Bronchial epithelial cell (primary cell): ENCODE measurements at places on chromosomes 16 and 17.

DNA sequence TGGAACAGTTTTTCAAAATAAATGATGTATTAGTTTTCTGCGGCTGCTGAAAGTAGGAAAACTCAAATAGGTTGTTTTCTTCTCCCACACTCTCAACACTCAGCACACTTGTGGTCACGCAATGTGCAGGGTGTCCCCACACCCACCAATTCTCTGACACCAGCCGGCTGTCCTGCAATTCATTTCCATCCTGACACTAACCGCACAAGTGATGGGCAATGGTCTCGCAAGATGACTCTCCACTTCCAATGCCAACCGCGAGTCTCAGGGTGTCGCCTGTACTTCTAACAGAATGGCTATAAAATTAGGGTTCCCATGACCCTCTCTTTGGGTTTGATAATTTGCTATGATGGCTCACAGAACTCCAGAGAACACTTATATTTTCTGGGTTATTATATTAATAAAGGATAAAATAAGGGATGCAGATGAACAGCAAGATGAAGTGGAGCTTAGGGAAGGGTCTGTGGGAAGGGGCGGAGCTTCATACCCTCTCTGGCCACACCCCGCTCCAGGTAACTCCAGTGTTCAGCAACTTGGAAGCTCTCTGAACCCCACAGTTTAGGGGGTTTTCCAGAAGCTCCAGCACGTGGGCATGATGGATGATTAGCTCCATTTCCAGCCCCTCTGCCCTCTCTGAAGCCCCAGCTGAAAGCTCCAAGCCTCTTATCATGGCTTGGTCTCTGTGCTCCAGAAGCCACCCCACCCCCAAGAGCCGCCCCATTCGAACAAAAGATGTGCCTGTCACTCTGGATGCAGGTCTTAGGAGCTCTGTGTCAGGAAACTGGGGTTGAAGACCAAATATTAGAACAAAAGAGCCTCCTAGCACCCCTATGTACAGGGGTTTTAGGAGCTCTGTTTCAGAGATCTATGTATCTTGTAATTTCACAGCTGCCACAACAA, 19.8 kb downstream of the TAF1C start:
- DNase-seq, result no peak

GRCh38 chr17:5526821-5527598, 40.6 kb downstream of the MIS12 start:
- DNase-seq, result peak; percentile 94

DNA sequence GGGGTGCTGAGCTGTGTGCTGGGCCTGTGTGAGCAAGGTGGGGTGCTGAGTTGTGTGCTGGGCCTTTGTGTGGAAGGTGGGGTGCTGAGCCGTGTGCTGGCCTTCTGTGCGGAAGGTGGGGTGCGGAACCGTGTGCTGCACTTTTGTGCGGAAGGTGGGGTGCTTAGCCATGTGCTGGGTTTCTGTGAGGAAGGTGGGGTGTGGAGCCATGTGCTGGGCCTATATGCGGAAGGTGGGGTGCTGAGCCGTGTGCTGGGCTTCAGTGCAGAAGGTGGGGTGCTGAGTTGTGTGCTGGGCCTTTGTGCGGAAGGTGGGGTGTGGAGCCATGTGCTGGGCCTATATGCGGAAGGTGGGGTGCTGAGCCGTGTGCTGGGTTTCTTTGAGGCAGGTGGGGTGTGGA, 555.4 kb upstream of the EEF2KMT start:
- DNase-seq, result no peak

GRCh38 chr16:89484923-89485679, 5.3 kb downstream of the ANKRD11 start:
- no peak for DNase-seq

- DNase-seq, result peak; percentile 89
These were observed 2.3 kb upstream of the SLC25A39 start for GRCh38 chr17:44326861-44327444.

DNA sequence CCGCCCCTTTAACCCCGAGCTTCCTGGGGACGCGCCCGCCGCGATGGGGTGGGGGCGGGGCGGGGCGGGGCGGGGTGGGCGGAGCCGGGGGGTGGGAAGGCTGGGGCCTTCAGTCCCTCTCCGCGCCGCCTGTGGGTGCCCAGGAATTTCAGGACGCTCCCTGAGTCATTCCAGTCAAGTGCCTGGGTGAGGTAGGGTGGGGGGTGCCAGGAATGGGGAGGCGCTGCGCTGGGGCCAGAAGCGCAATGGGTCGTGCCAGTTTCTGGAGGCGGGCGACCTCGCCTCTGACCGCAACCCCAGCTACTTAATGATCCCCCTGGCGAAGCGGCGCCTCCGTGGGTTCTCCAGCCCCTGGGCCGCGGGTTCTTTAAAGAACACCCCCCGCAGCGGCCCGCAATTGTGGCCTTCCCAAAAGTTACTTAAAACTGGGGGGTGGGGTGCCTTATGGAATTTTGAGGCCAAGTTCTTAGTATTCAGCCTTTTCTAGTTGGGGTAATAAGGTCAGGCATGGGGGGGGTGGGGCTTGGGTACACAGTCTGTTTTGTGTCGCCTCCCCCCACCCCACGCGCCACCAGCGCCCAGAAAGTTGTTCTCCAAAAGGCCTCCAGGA, 826 bp upstream of the GSE1 start:
- peak; percentile 84 for DNase-seq

GRCh38 chr17:68782789-68783188, 172.4 kb downstream of the ABCA8 start:
- DNase-seq, result no peak

- DNase-seq, result no peak
These were observed 7.6 kb downstream of the UBALD2 start for GRCh38 chr17:76272541-76273444.

DNA sequence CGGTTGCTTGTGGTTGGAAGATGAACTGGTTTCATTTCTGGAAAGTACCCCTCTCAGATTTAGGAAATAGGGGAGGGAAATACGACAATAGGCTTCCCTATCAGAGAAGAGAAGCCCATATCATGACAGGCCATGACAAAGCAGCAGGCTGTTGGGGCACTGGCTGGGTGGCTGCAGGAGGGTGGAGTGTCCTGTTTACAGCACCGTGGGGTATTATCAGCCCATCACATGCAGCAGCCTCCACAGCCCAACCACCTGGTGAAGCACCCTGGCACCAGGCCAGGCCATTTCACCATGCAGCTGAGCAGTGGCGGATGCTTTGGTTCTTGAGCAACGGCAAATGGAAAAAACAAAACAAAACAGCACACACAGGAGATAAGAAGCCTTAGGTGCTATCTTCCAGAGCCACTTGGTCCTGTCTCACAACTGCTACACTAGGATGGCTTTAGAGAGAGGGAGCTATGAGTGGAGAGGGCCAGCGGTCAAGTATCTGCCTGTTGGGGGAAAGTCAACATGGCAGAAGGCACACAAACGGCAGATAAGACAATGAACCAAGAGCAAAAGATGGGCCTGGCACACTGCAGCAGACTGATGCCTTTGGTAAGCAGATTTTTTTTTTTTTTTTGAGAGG, 24.2 kb downstream of the FAM117A start:
- peak; percentile 49 for DNase-seq

GRCh38 chr17:17297217-17297616, 6.0 kb upstream of the NT5M start:
- DNase-seq, result peak; percentile 56

DNA sequence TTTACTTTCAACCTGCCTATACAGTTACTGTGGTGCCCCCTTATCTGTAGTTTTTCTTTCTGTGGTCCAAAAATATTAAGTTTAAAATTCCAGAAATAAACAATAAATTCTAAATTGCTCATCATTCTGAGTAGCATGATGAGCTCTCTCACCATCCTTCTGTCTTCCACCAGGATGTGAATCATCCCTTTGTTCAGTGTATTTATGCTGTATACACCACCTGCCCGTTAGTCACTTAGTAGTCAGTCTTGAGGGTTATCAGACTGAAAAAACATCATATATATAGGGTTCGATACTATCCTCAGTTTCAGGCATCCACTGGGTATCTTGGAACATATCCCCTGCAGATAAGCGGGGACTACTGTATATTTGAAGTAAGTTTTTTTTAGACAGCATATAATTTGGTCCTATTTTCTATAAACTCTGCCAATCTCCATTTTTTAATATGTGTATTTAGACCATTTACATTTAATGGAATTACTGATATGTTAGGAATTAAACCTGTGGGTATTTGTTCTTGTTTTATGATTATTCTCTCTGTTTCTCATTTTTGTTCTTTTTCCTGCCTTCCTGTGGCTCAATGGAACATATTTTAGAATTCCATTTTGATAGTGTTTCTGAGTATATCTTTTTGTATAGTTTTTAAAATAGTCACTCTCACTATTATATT, 31.0 kb downstream of the TBX21 start:
- peak; percentile 45 for DNase-seq
